Activated CD4-positive, alpha-beta memory T cell treated with anti-CD3 and anti-CD28 coated beads, Interleukin-2, amount 10 ng/mL, durations not matched to agents 7 days and 5 days (primary cell): ENCODE measurements at places on chromosomes 3 and 15. TPM values are rescaled to one million over a fixed set of nuclear protein-coding genes. Genes with fewer than 3 reads are reported as not detected.

CCDC39 gene
- total RNA-seq, result not detected

C3orf62 gene
- 6.9 TPM for total RNA-seq

GRK7 gene
- not detected for total RNA-seq

DLL4 gene
- total RNA-seq, result not detected

SAXO2 gene
- total RNA-seq, result not detected

DNA sequence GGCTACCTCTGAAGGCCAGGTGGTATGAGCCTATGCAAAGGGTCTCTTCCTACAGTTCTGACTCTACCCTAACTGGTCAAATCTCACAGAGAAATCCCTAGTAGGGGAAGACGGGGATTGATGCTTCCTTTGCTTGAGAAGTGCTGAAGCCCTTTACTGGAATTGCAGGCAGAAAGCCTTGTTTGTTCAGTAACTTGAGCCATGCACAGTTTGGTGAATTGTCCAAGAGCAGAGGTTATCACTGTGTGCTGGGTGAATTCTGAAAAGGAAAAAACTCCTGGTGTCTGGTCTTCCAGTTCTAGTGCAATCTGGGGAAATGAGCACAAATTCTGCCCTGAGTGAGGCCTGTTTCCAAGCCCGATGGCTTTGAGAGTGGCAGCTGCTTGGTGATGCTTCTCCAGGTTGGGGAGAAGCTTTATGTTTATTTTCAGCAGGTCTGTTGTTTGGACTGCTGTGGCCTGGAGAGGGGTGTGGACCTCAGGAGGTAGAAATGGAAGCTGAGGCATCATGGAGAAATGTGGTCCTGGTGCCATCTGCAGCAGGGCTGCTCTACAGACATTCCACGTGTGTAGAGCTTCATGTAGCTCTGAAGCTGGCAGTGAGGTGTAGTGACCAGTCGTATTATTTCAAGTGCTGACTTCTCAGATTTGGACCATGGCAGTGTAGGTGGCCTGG is 60.9 kb downstream of the ARNT2 start:
- DNase-seq, result no peak

- no peak for DNase-seq
These were observed 59.7 kb downstream of the NOX5 start for GRCh38 chr15:69074001-69074842.

DNA sequence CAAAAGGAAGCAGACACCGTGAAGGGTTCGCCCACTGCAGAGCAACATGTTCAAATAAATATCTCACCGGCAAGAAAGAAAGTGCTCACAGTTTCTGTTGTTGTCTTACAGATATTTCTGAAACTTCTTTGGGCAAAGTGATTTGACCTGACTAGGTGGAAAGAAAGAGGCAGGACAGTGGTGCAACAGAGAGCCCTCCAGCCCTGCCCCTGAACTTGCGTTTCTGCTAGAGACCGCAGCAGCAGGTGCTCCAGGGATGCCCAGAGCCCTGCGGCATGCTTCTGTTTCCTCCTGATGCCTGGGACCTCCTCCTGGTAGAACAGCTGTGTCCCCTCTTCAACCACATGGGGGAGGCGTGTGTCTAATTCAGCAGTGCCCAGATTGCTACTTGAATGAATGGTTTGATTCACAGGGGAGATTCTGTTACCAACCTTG is 123.4 kb downstream of the ATP10A start:
- peak; percentile 31 for DNase-seq

GRCh38 chr3:170953229-170953628 is 44.8 kb upstream of the EIF5A2 start:
- DNase-seq, result no peak

DNA sequence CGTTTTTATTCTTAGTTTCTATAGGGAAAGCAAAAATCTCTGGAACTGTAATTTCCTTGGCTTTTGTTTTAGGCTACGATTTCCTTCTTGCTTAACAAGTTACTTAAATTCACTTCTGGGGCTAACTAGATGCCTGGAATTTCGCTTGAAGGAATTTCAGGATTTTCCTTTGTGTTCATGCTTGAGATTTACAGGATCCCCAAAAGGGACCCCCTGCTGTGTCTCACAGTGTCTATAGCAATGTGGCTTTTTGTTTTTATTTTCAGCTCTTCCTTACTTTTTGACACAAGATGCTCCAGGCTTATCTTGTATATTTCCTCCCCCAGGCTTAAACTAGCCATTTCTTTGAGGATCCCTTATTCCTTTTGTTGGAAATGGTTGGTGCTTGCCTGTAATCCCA is 95.5 kb upstream of the DPPA4 start:
- DNase-seq, result no peak

GRCh38 chr15:69653306-69653705 is 200.7 kb downstream of the RPLP1 start:
- no peak for DNase-seq

- DNase-seq, result peak; percentile 28
These were observed 152.1 kb upstream of the TBC1D5 start for GRCh38 chr3:17894434-17895060.

DNA sequence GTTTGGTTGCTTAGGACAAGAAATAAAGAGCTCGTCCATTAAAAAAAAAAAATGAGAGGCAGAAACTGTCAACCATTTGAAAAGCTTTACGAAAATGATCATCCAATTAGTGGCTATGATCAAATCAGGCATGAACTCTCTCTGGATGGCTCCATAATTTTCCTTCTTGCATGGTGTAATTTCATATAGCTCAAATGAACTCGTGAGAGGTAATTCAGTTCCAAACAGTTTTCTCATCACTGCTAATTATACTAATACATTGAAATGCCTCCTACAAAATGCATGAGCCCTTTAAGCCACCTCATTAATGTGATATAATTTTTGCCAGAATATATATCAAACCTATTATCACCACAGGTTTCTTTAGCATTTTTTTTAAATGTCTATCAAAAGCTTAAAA is 239.5 kb upstream of the MEIS2 start:
- DNase-seq, result no peak

- no peak for DNase-seq
These were observed 482.4 kb upstream of the DPPA4 start for GRCh38 chr3:109819734-109820133.

- no peak for DNase-seq
These were observed 24.6 kb upstream of the MCCC1 start for GRCh38 chr3:183123891-183124290.

GRCh38 chr3:183442994-183443393 is 14.6 kb upstream of the MCF2L2 start:
- no peak for DNase-seq

DNA sequence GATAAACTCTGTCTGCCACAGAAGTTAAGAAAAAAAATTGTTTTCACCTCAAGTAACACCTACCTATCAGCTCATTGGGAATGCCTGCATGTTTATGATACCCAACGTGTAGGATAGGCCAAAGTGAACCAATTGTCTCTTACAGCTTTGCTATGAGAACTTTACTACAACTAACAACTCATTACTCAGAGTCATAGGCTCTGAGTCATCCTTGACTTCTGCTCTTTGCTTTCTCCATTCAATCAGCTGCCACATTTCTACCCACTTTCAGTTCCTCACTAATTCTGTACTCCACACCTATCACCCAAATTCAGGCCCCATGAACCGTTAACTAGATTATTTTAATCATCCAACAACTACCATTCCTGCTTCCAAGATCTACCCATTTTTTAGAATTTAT is 843.9 kb downstream of the TUSC7 start:
- no peak for DNase-seq

DNA sequence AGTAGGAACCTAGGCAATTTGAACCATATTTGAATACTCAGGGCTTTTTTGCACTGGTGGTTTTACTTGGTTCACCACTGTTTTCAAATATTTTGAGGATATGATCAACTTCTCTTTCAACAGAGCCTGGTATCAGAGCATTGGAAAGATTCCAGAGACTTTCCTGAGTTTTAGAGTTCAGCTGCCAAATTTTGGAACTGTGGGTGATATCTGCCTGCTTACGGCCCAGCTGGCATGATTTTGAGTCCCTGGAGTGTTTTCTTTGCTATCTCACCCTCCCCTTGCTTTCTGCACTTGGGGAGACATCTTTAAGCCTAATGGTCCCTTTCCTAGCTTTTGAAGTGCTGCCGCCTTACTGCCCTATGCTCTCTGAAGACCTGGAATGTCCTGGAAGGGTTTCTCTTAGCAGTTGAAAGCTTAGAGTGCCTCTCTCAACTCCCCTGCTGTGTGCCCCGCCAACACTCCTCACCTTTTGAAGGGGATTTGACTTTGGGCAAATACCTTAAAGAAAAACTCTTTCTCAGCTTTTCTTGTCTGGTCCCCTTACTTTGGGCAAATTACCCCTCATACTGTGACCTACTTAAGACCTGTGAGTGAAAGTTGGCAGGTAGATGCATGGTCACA is 539.1 kb downstream of the MFSD1 start:
- DNase-seq, result no peak

DNA sequence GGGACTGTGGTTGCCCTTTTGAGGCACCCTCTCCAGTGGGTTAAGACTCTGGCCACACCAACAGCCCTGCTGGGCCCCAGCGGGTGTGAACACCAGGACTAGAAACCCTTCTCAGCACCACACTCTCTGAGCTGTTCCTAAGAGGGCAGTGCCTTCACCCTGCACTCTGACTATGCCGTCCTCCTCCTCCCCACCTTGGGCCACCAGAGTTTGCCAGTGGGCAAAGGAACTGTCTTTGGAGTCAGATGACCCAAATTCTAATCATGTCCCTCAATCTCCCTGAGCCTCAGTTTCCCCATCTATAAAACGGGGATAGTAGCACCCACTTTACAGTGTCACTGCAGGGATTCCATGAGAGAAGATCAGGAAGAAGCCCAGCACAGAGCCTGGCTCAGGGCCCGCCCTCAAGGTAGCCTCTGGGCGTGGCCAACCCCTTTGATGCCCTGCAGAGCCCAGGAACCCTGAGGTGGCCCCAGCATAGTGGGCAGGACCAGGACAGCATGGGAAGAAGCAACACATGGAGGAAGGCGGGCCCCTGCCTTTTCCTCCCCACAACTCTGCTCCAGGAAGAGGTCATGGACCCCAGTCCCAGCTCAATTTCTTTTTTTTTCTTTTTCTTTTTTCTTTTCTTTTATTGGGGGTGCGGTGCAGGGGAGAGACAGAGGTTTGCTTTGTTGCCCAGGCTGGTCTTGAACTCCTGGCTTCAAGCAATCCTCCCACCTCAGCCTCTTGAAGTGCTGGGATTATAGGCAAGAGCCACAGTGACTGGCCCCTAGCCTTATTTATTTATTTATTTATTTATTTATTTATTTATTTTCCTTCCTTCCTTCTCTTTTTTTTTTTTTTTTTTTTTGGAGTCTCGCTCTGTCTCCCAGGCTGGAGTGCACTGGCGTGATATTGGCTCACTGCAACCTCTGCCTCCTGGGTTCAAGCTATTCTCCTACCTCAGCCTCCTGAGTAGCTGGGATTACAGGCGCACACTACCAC is 115.7 kb upstream of the LINGO1 start:
- DNase-seq, result no peak

GRCh38 chr3:22982981-22983587 is 220.0 kb upstream of the UBE2E2 start:
- DNase-seq, result no peak
